Activated CD4-positive, alpha-beta T cell treated with anti-CD3 and anti-CD28 coated beads, Interleukin-2, amount 50 U/mL, for 24 hours (primary cell): ENCODE measurements at places on chromosomes 2 and 18.

DNA sequence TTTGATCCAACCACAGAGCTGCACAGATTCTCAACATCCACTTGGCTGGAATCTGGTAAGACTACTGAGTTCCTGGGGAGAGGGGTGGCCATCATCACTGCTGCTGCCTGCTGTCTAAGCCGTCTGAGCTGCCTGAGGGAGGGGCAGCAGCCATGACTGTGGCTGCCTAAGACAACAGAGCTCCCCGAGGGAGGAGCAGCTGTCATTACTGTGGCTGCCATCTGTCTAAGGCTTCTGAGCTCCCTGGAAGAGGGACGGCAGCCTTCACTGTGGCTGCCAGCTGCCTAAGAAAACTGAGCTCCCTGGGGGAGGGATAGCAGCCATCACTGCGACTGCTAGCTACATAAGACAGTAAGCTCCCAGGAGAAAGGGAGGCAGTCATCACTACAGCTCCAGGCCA, 584.4 kb downstream of the NR4A2 start:
- DNase-seq: no peak

DNA sequence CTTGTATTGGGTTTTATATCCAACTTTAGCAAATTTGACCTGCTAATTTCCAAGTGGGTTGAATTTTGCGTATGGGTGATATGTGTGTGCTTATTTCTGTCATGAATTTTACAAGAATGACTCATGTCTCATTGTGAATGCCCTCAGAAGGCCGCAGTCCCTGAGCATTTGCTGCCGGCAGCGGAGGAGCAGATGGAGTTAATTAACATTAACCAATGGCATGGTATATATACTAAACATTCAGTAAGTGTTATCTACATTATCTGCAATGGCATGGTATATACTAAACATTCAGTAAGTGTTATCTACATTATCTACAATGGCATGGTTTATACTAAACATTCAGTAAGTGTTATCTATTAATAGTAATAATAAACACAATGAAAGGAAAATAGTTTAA, 90.1 kb downstream of the DOK6 start:
- no peak for DNase-seq

- DNase-seq: no peak
Observed at GRCh38 chr2:68700560-68700959, 34.1 kb upstream of the ARHGAP25 start.

DNA sequence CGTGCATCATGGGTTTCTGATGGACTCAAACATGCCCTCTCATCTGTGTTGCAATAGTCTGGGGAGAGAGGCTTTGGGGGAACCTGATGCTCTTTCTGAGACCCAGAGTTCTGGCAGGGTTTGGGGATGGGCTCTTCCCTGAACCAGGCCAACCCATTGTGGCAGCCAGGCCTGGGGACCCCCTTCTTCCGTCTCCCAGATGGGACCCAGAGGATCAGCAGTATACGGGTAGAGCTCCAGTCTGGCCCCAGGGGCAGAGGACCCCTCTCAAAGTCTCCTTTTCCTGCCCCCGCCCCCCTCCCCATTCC, 333.7 kb downstream of the DYSF start:
- no peak for DNase-seq

- DNase-seq: no peak
Observed at GRCh38 chr2:26162963-26163362, 9.9 kb upstream of the GAREM2 start.

- no peak for DNase-seq
Observed at GRCh38 chr2:48529194-48529593, 760 bp upstream of the STON1 start.

- DNase-seq: no peak
Observed at GRCh38 chr2:195181059-195181705, 475.8 kb upstream of the SLC39A10 start.

DNA sequence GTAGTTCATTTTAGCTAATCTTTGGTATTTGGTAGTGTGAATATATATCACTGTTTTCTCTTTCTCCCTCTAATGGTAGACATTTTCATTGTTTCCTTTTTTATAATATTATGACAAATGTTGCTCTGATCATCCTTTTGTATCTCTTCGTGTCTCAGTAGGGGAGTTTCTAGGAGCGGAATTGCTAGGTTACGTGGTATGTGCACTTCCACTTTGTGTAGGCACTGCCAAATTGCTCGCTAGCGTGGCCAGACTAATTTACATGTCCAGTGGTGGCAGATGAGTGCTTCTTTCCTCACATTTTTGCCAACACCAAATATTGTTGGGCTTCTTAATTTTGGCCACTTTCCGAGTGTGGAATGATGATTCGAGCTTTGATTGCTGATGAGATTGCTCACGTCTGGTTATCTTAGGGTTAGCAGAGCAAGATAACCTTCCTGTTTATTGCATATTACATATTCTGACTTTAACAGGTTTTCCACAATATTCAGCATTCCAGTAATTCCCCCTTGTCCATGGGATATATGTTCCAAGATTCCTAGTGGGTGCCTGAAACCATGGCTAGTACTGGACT, 30.4 kb upstream of the GREB1 start:
- no peak for DNase-seq

GRCh38 chr2:168076731-168077130, 170.7 kb downstream of the STK39 start:
- DNase-seq: no peak

- no peak for DNase-seq
Observed at GRCh38 chr2:241279413-241279812, 36.1 kb downstream of the HDLBP start.

DNA sequence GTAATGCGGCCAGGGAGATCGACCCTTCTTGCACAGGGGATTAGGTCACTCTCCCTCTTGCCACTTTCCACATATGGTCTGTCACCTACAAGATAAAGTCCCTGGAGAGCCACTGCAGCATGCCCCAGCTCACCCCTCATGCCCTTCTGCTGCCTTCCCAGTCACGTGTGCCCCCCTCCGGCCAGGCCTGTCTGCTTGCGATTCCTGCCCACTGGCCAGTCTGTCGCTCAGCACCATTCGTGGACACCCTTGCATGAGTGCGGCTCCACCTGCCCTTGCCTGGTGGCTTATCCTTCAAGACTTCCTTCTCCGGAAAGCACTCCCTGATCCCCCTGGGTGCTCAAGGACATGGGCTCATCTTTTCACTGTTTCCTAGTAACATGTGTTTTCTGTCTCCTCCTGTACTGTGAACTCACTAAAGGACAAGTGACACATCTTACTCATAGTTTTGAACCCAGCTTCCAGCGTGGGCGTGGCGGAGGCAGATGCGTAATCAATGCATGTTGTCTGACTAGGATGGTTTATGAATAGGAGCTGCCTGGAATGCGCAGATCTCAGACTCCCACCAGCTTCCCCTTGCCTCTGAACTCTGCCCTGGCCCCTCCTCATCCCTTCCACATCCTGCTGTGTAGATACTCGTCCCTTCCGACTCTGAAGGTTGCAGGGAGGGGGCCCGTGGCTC, 7.8 kb upstream of the NT5DC4 start:
- DNase-seq: no peak

- DNase-seq: no peak
Observed at GRCh38 chr2:15584767-15585469, 6.8 kb upstream of the DDX1 start.

DNA sequence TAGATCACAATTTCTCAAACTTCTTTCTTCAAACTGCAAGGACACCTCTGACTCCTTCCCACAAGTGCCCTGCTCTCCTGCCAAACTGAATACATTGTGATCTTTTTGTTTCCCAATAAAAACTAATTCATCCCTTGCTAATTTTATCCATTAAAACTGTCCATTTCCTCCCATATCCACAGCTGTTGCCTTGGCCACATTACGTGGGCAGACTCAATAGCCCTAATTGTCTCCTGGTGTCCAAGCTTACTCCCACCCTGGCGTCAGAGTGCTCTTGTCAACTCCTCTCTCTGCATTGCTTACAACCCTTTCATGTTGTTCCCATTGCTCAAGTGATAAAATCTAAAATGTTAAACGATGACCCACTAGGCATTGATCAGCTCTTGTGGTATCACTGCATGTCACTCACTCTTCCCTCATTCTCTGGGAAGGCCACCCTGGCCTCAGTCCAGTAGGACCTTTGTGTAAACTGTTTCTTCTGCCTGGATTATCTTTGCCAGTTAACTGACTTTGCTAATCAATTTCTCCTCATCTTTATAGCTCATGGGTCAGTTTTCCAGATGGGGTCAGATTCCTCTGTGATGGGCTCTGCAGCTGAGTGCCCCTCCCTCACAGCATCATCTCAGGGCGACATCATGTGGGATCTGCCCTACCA, 525.0 kb downstream of the SLC4A3 start:
- no peak for DNase-seq

DNA sequence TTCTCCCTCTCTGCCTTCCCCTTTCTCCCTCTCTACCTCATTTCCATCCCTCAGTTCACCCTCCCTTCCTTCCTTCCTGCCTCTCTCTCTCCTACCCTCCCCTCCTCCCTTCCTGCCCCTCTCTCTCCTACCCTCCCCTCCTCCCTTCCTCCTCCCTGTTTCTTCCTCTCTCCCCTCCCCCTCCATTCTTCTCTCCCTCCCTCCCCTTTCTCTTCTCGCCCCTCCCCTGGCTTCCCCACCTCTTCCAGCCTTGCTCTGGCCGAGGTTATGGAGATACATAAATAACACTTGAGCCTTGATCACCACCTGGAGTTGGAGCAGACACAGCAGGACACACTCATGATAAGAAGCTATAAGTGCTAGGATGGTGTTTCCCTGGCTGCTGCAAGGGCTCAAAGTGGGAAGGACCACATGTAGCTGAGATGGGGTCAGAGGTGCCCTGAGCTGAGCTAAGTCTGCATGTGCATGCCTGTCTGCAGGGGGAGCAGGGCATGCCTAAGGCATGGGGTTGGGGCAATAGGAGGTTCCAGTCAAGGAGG, 326.1 kb upstream of the HS6ST1 start:
- no peak for DNase-seq

GRCh38 chr2:38108907-38109731, 33.2 kb upstream of the CYP1B1 start:
- DNase-seq: no peak

- DNase-seq: no peak
Observed at GRCh38 chr2:215799194-215799593, 214.2 kb downstream of the MREG start.

DNA sequence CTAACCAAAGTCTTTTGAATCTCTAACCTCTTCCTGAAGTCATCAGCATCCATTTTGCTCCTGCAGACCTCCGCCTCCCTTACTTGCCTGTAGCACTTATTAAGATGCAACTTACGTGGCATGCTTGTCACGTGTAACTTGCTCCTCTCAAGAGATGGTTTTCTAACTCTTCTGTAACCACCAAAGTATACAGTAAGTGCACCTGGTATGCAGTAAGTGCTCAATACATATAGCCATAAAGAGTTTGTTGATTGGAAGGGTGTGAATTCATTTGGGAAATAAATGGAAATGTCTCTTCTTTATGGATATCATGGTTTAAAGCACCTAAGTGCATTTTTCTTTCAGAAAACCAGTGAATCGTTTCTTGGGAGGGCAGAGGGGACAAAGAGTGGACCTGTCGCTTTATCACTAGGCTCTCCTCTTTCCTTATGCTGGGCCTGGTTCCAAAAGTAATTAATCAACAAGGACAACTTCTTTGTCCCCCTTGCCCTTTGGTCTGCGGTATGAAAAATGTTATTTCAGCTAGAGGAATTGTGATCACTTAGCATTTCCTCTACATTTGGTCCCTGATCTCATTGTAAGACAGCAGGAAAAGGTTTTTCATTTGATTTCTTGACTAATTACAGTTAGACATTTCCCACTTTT, 370.0 kb upstream of the SPRED2 start:
- no peak for DNase-seq

DNA sequence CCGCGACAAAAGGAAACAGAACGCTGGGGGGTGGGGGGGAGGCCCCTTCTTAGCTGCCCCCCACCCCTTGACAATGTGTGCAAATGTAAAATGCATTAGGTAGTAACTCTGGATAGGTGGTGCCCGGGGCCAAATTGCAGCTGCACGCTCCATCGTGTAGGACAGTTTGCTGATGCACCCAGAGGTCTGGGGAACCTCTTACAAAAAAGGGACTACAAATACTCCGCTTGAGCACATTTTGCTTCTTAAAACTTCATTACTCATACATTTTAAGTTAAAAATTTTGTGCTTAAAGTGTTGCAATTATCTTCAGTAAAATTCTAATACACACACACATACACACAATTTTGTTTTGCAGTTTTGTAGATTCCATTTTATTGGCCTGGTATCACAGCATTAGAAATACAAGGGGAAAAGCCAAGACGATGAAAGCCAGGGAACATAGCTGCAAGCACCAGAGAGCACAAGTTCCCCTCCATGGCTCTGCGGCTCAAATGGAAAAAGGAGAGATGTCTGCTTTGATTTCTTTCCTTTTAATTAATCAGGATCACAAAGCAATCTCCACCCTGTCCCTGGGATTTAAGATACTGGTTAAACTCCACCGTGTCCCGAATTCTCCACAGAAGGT, 582.1 kb downstream of the ZEB2 start:
- DNase-seq: no peak

DNA sequence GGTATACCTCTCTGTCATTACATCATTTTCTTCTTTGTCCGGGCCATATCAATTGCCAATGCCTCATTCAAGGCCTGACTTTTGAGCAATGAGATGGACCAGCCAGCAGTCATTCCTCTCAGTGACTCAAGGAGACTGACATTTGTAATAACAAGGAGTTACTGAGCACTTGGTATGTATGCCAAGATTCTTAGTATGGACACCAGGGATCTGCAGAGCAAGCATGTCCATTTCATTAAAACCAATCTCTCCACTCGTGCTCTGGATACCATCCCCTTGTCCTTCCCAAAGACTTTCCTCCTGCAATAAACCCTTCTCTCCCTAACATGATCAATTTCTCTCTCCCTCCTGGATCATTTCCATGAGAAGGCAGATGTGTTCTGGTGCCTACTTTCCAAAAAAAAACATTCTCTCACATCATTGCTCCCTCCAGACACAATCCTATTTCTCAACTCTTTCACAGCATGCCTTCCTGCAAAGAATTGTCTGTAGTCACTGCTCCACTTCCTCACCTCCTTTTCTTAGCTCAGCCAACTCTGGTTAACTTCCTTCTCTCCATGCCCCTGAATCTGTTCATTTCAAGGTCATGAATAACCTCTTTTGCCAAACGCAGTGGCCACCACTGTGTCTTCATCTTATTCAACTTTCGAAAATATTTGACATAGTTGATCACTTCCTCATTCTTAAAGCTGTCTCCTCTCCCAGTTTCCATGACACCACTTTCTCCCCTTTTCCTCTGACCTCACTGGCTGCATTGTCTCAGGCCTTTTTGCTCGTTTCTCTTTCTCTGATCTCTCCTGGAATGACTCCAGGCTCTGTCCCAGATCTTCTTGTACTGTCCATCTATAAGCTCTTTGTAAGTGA, 102.8 kb upstream of the CYP1B1 start:
- DNase-seq: no peak

GRCh38 chr2:160141912-160142311, 58.2 kb downstream of the ITGB6 start:
- DNase-seq: no peak
